Fibroblast of skin of scalp (primary cell): ENCODE measurements at places on chromosomes 13 and 19.

GRCh38 chr13:35826626-35827254, 304.4 kb downstream of the DCLK1 start:
- no peak for DNase-seq

DNA sequence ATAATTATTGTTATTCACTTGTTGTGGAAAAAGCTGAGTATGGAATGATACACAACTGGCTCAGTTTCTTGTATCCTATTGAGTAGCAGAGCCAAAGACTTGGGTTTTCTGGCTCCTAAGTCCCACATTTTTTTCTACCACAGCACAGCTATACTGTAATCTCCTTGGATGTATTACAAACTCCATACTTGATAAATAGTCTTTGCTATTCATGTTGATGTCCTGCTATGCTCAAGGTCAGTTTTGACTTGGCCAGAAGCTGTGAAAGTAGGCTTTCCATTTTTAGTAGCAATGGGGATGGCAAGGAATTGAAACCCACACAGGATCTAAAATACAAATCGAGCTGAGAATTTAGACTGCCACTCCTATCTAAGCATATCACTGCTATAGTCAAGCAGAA, 79.1 kb downstream of the B3GLCT start:
- DNase-seq: no peak

DNA sequence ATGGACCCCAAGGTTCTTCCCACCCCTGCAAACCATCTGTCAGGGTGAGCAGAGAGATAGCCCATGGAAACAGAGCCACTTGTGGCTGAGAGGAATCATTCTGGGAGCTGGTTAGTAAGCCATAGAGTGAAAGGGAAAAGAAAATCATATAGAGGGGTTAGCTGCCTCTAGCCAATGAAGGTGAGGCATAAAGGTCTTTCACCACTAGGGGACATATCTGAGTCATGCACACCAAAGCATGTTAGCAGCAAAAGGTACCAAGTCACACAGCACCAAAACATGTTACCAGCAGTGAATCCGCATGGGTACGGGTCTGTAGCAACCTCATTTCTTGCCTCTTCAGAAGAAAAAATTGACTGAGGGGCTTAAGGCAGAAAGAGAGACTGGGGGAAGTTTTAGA, 76.7 kb upstream of the ZNF43 start:
- no peak for DNase-seq

GRCh38 chr13:102729560-102730270, 34.9 kb upstream of the METTL21C start:
- DNase-seq: peak; percentile 51

- DNase-seq: peak; percentile 72
Observed at GRCh38 chr13:32330441-32330840, 15.1 kb downstream of the BRCA2 start.

DNA sequence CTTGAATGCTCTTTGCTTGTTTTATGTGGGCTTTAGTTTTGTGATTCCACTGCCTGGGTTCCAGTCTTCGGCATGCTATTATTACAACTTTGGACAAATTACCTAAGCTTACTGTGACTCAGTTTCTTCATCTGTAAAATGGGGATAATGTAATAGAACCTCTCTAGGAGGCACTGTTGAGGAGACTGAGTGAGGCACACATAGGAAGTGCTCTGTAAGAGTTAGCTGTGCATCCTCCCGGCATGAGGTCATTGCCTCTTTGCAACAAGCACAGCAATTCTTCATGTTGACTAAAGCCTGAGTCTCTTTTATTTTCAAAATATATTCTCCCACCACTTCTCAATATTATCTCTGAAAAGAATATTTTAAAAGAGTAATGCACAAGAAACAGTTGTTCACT, 227.4 kb downstream of the DLEU7 start:
- peak; percentile 67 for DNase-seq

GRCh38 chr19:33683881-33684537, 62.3 kb downstream of the CHST8 start:
- DNase-seq: peak; percentile 38

DNA sequence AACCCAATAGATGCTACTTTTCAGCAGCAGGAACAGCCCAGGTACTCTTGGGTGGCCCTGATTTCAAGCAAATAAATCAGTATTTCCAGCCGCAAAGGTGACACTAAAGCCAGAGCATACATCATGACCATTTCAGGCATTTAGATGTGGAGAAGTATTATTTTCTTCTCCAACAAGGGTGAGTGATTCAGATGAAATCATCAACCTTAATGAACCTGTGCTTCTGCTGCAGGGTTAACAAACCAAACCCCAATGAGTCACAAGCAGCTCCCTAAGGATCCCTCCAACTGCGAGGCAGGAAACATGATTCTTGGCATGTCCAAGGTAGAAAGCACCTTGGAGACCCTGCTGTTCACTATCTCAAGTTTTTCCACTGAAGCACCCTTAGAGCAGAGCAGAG, 32.7 kb downstream of the MBNL2 start:
- peak; percentile 34 for DNase-seq

GRCh38 chr13:28754698-28755545, 36.2 kb upstream of the SLC46A3 start:
- DNase-seq: peak; percentile 36

DNA sequence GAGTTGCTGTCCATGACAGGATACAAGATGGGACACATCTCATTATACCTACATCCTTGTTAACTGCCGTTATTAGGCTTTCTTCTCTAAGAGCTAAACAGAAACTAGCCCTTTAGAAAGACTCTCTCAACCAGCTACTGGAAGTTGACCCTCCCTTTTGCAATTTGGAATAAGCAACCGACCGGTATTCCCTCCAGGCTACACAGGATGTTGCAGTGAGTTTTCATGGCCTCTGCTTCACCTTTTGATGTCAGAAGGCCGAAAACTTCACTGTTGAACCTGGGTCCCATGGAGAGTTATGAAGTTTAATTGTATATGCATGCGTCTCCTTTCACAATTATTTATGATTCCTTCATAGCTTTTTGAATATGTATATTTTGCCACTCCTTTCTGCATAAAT, 1042.5 kb upstream of the SPRY2 start:
- no peak for DNase-seq

- DNase-seq: no peak
Observed at GRCh38 chr13:20497006-20497775, 28.5 kb downstream of the CRYL1 start.

DNA sequence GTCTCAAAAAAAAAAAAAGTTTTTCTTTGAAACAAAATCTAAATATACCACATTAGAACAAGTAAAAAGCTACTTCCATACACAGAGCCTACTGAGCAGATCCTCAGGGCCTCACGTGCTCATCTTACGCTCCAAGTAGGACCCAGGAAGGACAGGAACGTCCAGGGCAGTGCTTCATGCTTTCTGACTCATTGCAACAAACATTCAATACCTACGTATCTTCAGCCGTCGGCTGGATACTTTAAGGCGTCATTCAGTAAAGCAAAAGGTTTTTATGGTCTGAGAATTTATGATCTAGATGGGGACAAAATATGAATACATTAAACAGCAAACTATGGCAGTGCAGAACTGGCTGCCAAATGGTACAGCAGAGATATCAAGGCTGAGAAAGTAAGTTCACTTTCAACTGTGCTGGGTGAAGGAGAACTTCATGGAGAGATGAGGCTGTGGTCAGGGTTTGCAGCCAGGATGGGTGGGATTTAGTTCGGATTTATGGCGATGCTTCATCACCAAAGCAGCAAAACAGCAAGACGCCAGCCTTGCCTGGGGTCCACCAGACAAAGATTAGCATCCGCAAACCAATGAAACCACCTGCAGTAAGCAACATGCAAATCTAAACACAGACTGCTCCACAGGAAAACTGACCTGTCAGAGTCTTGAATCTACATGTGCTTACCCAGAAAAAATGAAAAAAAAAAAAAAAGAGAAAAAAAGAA, 20.5 kb downstream of the CARS2 start:
- no peak for DNase-seq

DNA sequence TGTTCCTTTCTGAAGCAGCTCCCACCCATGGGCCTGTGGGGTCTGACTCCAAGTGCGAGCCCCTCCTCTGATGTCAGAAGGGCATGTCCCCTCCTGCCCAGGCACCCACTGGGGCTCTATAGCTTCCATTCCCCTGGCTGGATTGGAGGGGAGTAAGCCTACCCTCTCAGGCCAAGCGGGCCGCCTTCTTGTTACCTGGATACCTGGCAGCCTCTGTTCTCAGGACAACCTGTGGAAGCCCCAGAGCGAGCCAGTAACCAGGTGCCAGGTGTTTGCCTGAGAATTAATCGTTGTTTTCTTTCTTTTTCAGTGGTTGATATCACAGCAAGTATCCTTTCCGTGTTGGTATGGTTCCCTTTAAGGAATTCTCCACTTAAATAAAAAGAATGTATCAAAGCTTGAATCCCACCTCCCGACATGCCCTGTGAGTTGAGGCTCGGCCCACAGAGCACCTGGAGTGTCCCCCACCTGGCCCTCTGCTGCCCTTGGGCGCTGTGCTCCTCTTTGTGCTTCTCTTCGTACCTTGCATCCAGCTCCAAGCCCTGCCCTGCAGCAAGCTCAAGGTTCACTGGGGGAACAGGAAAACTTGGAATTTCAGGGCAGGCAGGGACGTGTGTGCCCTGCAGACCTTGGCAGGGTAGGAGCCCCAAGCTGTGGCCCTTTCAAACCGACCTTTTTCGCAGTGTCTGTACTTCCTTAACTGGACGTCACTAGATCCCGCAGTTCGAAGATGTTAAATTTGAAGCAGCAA, 15.0 kb downstream of the MAU2 start:
- DNase-seq: no peak

GRCh38 chr13:76958841-76959432, 10.6 kb downstream of the ACOD1 start:
- DNase-seq: no peak

- DNase-seq: peak; percentile 15
Observed at GRCh38 chr19:49415102-49415809, 8.0 kb downstream of the PTH2 start.

DNA sequence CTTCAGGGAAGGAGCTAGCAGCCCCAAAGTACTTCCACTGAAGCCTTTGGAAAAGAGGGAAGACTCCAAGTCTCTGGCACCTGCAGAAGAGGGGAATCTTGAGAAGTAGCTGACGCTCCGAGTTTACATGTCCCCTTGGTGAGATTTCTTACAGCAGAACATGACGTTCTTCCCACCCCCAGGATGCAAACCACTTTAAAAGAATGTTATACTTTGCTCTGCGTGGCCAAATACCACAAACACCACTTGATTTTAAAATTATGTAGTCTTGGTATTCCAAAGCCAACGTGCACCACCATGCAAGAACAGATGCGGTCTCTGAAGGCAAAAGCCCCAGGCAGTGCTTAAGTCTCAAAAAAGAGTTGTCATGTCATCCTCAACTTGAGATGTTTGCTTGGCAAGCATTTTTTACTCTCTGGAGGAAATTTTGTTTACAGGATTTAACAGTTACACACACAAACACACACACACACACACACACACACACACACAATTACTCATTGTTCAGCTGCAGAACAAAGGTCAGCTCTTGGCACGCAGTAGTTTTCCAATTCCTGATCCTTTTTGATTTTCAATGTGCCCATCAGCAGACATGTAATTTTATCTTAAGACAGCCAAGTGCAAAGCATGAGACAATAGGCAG, 106.1 kb downstream of the RGCC start:
- DNase-seq: peak; percentile 72

- DNase-seq: peak; percentile 49
Observed at GRCh38 chr13:73428137-73428536, 369.3 kb downstream of the KLF5 start.

DNA sequence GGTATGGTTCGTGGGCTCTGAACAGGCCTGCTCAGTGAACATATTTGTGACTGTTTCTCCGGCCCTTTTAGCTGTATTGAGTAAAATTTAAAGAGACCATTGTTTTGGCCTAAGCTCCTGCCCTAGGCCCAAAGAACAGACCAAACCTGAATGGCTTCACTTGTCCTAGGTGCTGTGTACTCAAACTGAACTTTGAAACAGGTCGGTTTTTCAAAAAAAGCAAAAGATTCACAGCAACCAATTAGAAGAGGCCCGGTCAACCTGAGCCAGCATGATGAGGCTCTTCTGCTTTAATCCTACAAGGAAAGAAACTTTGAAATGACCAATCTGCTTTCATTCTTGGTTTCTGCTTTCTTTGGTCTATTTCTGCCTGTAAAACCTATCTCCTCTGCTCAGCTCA, 50.6 kb downstream of the USPL1 start:
- no peak for DNase-seq

GRCh38 chr19:48154003-48154402, 16.1 kb downstream of the LIG1 start:
- DNase-seq: no peak
